ENCODE measurements at places on chromosomes 13 and 19. TPM values are rescaled to one million over a fixed set of nuclear protein-coding genes. Genes with fewer than 3 reads are reported as not detected.

DNA sequence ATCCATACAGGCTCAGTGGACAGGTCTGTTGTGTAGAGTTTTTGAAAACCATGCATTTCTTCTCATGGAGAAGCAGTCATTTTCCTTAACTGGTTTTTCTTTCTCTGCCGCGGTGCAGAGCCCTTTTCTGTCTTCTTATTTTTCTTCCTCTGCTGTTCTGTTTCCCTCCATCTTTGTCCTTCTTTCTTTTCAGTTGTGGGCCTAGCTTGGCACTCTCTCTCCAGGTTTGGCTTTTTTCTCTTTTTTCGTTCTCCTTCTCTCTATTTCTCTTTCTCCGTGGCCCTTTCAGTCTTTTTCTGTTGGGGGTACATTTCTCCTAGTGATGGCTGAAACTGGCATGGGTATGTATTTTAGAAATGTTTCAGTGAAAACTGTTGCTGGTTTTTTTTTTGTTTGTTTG, 24.1 kb downstream of the NFIX start:
- DNase-seq = no peak

DNA sequence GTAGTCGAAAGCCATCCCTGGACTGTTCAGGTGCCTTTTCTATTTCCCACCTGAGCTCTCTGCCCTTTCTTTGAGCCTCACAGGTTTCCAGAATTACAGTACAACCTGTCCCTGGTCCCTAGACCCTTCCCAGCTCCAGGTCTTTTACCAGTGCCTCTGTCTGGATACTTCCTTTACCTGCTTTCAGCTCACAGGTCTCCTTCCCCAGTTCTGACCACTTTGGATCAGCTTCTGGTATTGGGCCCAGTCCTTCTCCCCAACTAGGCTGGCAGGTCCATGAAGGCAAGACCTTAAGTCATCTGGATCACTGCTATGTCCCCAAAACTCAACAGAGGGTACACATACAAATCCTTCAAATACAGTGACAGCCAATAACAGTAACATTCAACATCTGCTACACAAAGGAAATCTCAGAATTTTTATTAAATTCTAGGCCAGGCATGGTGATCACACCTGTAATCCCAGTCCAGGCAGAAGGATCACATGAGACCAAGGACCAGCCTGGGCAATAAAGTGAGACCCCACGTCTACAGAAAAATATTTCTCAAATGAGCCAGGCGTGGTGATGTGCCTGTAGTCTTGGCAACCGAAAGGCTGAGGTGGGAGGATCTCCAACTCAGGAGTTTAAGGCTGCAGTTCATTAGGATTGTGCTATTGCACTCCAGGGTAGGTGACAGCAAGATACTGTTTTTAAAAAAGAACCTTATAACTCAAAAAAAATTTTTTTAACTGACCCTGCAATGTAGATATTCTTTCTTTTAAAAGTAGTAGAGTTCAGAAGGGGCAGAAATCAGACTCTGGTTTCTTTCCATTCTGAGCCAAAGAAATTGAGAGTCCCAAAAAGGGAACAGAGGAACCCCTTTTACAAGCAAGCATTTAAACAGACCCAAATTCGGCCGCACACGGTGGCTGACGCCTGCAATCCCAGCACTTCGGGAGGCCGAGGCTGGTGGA, 1.3 kb downstream of the RPS16 start:
- DNase-seq = no peak

DNA sequence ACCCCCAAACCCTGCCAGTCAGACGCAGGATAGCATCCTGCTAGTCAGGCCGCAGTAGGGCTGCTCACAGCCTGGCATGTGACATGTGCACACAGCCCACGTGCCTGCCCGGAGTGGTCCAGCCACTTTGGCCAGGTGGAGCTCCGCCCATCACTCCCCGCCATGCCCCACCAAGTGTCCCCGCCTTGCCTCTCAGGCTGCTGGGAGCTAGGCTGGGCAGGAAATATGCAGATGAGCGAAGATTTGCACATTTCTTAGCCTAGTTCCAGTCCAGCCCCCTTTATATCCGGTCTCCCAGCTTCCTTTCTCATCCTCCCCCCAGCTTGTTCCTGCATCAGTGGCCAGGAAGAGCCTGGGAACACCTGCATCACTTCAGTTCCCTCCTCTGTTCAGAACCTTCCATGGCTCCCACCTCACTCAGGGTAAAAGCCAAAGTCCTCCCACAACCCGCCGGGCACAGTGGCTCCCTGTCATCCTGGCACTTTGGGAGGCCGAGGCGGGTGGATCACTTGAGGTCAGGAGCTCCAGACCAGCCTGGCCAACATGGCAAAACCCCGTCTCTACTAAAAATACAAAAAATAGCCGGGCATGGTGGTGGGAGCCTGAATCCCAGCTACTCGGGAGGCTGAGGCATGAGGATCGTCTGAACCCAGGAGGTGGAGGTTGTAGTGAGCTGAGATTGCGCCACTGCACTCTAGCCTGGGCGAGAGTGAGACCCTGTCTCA, 2.3 kb upstream of the DOCK6 start:
- DNase-seq = no peak

DNA sequence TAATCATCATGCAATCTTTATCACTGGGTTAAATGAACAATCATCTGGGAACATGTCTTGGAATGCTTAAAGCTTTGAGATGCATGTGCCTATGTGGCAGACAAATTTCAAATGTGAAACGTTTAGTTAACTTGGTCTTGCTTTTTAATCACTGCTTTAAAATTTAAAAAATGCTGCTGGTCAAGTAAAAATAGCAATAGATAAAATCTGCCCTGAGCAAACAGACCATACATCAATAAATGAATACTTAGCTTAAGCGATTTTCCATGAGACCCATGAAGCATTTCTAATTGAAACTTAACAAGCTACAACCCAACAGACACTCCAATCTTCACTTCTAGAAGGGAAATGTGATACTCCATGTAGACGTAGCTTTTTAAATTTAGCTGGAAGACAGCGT, 1.9 kb upstream of the KL start:
- no peak for DNase-seq

GRCh38 chr19:29666578-29667386, 1.5 kb downstream of the PLEKHF1 start:
- DNase-seq = no peak

Gene SHISA2
- polyA plus RNA-seq = 60.6 TPM

DNA sequence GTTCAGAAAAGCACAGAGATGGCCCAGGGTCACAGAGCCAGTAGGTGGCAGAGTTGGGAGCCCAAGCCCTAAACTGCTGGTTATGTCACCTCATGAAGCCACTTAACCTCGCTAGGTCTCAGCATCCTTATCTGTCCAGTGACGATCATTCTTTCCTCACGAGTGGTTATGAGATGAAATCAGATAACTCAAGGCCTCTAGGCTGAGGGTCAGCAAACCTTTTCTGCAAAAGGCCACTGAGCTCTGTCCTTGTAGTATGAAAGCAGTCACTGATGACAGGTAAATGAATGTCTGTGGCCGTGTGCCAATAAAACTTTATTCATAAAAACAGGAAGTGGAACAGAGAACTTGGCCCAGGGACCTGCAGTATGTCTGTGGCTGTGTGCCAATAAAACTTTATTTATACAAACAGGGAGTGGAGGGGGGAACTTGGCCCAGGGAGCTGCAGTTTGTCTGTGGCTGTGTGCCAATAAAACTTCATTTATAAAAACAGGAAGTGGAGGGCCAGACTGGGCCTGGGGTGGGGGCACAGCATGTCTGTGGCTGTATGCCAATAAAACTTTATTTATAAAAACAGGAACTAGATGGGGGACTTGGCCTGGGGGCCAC, 71.2 kb downstream of the GNG7 start:
- DNase-seq = no peak

GRCh38 chr13:76630629-76631230, 255.5 kb downstream of the KCTD12 start:
- no peak for DNase-seq

DNA sequence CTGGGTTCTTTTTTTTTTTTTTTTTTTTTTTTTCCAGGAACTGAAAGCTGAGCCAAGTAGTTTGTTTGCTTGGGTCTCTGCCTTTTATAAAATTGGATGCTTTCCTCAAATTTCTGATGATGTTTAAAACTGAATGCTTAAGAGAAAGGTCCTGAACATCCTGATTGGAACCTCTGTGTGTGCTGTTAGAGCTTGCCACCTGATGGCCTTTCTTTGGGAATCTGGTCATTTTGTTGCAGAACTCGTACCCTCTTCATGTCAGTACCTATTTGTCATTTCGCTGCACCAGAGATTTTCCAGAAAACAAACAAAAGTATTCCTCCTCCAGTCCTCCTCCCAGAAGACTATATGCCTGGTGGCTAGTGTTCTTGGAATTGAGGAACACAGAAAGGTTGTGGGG, 81.2 kb upstream of the KLF12 start:
- no peak for DNase-seq

- DNase-seq = no peak
These were observed 3.9 kb downstream of the RPL18A start for GRCh38 chr19:17863520-17864182.

GRCh38 chr19:35784503-35785338, 9.4 kb downstream of the ARHGAP33 start:
- no peak for DNase-seq

Gene CEACAM4
- not detected for polyA plus RNA-seq

GRCh38 chr13:29435125-29435911, 160.2 kb downstream of the SLC7A1 start:
- DNase-seq = no peak

DNA sequence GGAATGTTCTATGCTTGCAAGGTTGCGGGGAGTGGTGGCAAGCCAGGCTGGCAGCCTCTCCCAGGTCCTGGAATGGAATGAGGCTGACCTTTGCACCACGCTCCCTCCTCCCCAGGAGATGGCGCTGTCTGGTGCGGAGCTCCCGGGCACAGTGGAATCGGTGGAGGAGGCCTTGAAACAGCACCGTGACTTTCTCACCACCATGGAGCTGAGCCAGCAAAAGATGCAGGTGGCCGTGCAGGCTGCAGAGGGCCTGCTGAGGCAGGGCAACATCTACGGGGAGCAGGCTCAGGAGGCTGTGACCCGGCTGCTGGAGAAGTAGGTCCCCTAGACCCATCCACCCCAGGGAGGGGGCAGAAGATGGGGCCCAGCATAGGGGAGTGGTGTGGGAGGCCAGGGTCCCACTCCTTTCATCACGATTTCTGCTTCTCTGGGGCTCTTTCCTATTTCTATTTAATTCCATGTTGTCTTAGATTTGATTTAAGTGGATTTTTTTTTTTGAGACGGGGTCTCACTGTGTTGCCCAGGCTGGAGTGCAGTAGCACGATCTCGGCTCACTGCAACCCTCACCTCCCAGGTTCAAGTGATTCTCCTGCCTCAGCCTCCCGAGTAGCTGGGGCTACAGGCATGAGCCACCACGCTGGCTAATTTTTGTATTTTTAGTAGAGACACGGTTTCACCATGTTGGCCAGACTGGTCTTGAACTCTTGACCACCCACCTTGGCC, 53.2 kb upstream of the SHKBP1 start:
- no peak for DNase-seq

- no peak for DNase-seq
These were observed 162.2 kb downstream of the KDM4B start for GRCh38 chr19:5131031-5131505.

Gene PNMA8B
- 4.6 TPM for polyA plus RNA-seq

DNA sequence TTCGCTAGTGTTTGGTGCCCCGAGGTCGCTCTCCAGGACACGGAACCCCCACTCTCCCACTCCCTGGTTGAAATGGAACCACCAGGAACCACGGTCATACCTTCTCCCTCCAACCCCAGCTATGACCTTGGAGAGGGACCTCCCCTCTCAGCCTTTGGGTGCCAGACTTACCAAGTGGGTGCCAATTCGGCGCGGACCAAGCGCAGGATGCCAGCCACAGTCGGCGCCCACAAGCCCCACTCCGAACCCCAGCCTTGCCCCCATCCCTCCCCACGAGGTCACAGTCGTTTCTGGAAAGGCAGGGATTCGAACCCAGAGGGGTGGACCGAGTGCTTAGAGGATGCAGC, 910 bp downstream of the PDE4C start:
- no peak for DNase-seq

- DNase-seq = no peak
These were observed 212 bp downstream of the FFAR1 start for GRCh38 chr19:35347930-35348298.

DNA sequence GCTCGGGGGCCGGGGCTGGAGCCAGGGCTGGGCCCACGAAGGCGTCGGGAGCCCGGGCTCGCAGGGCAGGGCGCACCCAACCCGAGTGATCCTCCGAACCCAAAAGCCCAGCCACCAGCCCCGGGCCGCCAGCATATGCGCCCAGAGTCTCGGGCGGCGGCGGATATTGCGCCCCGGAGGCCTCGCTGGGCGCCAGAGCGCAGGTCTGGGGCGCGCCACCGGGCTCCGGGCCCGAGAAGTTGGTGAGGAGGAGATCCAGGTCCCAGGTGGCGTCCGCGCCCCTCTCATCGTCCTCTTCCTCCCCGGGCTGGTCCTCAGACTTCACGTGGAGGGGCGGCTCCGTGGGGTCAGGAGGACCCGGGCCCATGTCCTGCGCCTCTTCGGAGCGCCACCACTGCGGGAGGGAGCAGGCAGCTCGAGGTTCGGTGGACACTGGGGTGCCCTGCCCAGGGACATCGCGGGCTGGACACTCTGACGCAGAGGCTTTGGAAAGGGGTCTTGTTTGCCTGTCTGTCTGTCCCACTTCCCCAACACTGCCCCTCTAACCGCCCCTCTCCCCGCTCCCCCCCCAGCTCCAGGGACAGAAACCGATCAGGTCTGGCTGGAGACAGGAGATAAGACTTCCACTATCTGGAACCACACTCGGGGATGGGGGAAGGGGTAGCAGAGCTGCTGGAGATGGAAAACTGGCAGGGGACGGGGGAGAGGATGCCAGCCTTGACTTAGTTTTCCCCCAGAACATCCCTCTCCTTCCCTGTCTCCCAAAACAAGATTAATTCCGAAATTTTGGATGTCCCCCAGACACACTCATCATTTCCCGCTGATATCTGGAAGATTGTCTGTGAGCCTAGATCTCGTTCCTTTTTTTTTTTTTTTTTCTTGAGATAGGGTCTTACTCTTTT, 1.0 kb downstream of the KLF1 start:
- DNase-seq = no peak

GRCh38 chr19:13712767-13713201, 51.5 kb upstream of the MRI1 start:
- DNase-seq = no peak

DNA sequence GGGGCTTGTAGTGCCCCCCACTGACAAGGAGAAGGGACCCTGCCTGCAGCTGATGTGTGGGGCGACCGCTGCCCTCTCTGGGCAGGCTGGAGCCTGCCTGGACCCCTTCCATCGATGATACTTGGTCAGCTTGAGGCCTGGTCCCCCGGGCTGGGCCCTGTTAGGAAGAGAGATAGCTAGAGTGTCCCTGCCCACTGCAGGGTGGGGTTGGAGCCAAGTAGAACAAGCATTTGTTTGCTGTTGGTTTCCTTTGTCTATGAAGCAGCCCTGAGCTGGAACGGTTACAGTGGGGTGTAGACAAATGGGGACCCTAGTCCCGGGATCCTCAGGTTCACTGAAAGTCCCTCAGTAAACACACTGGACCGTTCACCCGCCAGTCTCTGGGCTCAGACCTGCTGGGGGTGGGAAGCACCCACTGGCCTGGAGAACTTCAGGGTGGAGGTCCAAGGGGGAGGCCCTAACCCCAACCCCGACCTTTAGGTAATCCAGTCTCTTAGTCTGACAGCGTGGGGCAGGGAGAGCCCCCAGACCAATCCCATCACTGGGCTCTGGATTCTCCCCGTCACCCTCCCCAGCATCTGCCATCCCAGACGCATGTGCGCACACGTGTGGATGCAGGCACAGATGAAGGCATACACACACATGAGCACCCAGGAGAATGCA, 204.8 kb upstream of the ZNF536 start:
- DNase-seq = no peak
